ENCODE measurements at places on chromosomes 5 and 9.
A peak's percentile ranks its signal among the peaks of the same experiment; 100 is the strongest.

- DNase-seq: no peak
These were observed 533.8 kb upstream of the CYLC2 start for GRCh38 chr9:102461156-102461819.

GRCh38 chr5:75072061-75072460 lies 19.7 kb upstream of the GCNT4 start:
- DNase-seq: no peak

DNA sequence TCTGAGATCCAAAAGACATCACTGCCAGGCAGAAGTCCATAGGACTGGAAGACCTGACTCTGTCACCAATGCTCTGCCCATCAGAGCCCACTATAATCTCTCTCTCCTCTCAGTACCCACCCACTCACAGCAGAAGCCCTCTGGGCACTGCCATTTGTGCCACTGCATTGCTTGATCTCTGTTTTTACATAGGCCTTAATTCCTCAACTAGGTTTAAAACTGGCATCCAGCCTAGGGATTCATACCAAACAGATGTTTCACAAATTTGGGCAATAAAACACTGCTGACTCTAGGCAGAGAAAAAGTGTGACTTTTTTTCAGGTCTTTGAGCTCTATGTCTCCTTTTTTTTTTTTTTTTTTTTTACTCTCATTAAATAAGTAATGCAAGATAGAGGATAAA lies 91.1 kb upstream of the RANBP3L start:
- DNase-seq: no peak

DNA sequence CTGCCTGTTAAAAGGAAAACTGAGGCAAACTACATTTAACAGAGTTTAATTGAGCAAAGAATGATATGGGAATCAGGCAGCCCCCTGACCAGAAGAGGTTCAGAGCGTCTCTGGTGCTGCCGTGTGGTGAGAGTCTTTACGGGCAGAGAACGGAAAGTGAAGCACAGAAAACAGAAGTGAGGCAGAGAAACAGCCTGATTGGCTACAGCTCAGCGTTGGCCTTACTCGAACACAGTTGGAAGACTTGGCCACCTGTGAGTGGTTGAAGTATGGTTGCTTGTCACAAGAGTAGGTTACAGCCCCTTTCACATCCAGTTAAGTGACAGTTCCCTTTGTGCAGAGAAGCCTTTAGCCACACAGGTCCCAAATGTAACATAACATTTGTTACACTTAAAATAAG lies 16.9 kb upstream of the FBP1 start:
- DNase-seq: peak; percentile 54

DNA sequence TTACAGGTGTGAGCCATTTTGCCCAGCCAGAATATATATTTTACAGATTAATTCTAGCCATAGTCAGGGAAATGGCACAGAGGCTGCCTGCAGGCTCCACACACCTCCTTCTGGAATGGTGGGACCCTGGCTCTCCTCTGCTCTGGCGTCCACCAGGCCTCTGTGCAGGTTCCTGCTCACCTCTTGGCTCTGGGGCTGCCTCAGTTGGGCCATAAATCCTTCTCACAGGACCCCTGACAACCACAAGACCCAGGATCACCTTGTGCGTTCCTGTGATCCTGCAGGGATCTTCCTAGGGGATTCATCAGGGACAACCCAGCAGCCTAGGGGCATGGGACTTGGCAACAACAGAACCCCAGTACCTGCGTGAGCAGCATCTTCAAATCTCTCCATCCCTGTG lies 93.0 kb upstream of the FSTL4 start:
- DNase-seq: no peak

- no peak for DNase-seq
These were observed 8.1 kb downstream of the SPRY4 start for GRCh38 chr5:142316681-142317080.

GRCh38 chr5:168401880-168402279 lies 84.4 kb upstream of the RARS1 start:
- DNase-seq: no peak

DNA sequence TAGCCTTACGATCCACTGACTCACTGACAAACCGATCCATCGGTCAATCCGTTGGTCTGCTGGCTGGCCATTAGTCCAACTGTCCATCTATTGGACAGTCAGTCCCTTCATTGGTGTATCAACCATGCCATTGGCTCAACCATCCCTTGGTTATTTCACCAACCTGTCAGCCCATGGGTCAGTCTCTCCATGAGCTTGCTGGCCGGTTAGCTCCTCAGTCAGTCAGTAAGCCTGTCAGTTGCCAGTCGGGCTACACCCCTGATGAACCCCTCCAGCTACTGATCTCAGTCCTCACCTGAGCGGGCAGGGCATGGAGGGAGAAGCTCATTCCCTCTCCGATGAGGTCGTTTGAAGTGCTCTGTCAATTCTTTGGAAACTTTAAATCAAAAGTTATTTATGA lies 166.5 kb downstream of the FGF18 start:
- no peak for DNase-seq

DNA sequence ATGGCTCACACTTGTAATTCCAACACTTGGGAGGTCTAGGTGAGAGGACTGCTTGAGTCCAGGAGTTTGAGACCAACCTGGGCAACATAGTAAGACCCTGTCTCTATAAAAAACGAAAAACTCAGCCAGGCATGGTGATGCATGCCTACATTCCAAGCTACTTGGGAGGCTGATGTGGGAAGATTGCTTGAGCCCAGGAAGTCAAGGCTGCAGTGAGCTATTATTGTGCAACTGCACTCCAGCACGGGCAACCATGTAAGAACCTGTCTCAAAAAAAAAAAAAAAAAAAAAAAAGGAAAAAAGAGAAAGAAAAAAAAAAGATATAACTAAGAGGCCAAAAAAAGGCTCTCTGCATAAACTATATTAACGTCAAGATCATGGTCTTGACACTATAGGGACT lies 27.3 kb downstream of the GIN1 start:
- DNase-seq: no peak

DNA sequence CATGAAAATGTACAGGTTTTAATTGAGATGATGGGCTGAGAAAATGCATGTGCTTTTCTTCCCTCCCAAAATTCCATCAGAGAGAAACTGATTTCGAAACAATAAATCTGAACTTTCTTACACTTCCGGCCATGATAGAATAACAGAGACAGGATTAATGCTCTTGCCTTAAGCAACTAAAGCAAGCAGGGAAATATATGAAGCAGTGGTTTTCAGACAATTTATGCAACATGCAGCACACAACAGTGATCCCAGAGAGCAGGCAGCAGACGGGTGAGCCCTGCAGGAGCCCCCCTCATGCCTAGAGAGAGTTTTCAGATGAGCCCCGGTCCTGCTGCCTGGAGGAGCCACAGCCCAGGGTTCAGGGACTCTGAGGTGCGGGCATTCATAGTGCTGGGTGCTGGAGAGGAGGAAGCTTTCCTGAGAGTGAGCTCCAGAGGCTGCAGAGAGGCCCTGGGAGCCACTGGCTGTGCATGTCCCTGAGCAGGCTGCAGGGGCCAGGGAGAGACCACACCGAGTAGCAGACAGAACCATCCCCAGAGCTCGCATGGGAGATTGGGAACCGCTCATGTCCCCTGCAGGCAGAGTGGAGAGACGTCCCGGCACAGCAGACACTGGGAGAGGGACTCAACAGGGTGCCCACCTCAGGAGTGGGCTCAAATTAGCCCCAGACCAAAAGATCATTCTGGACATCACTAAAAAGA lies 143.5 kb downstream of the OLFM1 start:
- DNase-seq: no peak

All from CD4-positive, alpha-beta T cell treated with Interleukin-10 for 1 hour (primary cell).